GM13977 (cell line): ENCODE measurements at places on chromosomes 1 and 21.

DNA sequence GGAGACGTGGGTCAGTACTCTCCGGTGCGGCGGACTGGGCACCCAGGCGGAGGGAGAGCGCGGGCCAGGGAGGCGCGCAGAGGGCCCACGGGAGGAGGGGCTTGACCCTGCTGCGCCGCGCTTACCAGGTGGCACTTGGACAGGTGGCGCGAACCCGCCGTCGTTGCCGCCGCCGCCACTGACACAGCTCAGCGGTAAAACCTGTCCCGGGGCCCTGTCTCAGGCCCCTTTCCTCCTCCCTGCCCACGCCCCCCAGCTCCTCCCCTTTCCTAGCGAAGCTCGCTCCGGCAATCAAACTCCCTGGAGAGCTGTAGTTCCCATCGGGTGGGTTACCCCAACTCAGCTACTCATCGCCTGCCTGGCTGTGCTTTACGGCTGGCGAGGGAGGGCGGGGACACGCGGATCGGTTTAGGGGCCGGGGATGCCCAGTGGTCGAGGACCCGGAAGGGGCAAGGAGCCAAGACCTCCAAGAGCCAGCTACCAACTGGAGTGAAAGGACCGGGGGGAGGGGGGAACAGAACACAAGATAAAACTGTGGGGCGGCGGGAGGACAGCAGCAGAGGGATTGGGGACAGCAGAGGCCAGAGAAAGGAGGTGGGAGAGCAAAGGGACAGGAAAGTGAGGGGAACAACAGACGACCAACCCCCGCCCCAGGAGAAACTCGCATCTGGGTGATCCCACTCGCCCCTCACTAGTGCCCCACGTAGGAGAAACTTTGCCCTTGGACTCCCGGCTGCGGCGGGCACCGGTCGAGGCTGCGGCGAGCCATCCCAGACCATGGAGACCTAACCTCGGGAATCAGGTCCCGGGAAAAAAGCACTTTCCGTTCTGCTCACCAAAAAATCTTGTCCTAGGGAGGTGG, 2.9 kb downstream of the GFI1 start:
- peak; percentile 63 for DNase-seq

- DNase-seq: no peak
Measured at GRCh38 chr21:36692114-36692834, 6.6 kb upstream of the SIM2 start.

DNA sequence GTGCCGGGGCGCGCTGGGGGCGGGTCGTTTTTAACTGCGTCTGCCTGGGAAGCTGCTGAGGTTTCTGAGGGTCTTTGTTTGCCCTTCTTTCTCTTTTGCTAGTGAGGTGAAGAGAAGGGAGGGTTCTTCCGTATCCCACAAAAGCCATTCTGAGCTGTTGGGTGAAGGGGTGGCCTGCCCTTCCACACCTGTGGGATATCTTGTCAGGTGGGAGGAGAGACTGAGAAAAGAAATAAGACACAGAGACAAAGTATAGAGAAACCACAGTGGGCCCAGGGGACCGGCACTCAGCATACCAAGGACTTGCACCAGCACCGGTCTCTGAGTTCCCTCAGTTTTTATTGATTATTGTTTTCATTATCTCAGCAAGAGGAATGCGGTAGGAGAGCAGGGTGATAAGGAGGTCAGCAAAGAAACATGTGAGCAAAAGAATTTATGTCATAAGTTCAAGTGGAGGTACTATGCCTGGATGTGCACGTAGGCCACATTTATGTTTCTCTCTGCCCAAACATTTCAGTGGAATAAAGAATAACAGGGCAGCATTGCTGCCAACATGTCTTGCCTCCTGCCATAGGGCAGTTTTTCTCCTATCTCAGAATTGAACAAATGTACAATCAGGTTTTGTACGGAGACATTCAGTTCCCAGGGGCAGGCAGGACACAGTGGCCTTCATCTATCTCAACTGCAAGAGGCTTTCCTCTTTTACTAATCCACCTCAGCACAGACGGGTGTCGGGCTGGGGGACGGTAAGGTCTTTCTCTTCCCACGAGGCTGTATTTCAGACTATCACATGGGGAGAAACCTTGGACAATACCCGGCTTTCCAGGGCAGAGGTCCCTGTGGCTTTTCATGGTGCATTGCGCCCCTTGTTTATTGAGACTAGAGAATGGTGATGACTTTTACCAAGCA, 972 bp downstream of the PGBD2 start:
- DNase-seq: no peak

DNA sequence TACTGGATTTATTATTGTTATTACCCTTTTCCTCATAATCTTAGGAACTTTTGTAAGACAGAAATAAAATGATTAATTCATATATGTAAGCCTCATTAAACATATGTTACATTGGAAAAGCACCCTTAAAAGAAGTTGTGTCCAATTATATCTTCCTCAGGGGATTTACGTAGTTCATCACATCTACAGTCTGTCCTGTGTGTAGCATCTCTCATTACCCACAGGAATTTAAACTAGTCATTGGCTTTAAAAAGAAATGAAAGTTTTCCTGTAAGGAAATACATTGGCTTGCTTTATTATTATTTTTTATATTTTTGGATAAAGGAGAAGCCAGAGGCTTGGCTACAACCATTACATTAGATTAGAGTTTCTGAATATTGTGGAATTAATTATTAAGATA, 56.1 kb downstream of the SWT1 start:
- DNase-seq: no peak
